ENCODE measurements at places on chromosomes 6 and 20.

DNA sequence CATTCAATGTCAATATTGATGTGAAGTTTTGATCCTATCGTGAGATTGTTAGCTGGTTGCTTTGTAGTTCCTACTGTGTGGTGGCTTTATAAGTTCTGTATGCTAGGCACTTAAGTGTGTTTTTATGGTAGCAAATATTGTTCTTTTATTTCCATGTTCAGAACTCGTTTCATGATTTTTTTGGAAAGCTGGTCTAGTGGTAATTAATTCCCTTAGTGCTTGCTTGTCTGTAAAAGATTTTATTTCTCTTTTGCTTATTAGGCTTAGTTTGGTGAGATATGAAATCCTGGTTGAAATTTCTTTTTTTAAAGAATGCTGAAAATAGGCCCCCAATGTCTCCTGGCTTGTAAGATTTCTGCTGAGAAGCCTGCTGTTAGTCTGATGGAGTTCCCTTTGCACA, 27.8 kb upstream of the PLCB1 start:
- DNase-seq, result no peak

- DNase-seq, result no peak
Measured at GRCh38 chr20:347317-347639, 367 bp downstream of the NRSN2 start.

- no peak for DNase-seq
Measured at GRCh38 chr6:113364766-113365165, 492.4 kb upstream of the MARCKS start.

GRCh38 chr6:10854922-10855632, 16.7 kb upstream of the MAK start:
- DNase-seq, result no peak

DNA sequence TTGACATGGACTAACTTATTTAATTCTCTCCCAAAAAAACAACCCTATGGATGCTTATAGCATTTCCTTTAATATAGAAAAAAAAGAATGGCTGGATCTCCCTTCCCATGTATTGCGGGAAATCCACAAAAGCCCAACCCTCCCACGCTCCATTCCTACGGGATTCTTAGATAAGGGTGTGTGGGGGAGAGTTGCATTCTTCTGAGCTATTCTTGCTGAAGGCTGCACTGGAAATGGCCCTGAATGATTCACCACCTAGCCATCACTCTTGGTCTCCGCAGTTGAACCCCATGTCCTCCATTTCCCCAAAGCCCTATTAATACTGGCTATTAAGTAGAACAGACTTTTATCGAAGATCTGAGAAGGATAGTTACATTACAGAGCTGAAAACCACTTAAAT, 41.9 kb upstream of the ADGRF5 start:
- no peak for DNase-seq

DNA sequence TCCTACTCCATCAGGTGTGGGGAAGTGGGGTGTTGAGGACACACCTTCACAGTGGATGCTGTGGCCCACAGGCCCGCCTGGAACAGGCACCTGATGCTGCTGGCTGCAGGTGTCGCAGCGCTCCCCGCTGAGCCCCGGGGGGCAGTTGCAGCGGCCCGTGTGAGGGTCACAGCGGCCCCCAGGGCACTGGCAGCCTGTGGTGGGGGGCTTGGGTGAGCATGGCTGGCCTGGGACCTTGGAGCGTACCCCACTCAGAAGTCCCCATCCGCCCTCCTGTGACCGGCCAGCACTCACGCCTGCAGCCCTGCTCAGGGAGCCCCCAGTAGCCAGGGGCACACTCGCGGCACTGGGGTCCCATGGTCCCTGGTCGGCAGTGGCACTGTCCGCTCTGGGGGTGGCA, 19.2 kb downstream of the ADRM1 start:
- no peak for DNase-seq

DNA sequence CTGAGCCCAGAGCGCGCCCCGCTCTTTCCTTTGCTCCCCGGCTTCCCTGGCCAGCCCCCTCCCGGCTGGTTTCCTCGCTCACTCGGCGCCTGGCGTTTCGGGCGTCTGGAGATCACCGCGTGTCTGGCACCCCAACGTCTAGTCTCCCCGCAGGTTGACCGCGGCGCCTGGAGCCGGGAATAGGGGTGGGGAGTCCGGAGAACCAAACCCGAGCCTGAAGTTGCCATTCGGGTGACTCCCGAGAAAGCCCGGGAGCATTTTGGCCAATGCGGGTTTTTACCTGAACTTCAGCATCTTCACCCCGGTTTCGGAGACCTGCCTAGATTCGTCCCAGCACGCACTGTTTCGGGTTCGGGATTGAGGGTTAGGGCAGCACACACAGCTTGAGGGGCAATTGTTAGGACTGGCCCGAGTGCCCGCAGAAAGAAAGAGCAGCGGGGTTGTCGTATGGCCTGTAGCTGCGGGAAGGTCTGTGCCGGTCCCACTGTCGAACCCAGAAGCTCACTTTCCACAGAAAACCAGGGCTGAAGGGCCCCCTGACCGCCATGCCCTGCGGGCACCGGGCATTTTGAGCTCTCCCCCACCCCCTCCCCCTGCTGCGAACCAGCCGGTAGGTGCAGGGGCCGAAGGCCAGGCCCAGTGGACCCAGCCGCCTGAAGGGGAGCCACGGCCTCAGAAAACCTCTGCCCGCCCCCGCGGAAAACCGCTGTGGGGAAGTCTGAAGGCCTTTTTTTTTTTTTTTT, 2.1 kb downstream of the FOXP4 start:
- DNase-seq, result no peak

DNA sequence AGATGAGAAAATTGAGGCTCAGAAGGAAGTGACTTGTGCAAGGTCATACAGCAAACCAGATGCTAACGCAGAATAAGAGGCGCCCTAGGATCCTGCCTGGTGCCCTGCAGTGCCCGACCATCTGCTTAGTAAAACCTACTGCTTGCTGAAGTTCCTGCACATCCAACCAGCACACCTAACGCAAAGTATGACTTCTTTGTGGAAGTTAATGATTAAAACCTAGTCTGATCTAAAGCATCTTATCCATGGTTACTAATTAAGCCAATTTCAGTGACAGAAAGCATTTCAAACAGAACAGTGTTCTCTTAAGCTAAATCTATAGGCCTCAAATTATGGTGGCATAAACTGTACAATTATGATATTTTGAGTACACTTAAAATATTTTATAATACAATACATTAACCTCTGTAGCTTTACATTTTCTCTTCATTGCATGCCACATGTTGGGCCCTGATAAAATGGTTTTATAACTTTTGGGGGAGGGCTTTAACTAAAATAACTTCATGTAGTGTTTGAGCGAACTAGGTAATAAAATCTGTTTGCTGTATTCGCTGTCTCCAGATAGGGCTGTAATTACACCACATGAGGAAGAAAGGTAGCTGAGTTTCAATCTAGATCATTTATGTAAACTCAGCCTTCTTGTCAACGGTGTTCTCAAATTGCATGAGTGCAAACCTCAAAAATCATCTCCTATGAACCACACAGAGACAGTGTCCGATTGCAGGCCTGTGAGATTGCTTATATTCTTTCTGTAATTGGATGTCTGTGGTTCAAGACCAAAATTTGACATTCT, 37.5 kb upstream of the BEND3 start:
- no peak for DNase-seq

- DNase-seq, result no peak
Measured at GRCh38 chr6:143696664-143697000, 18.9 kb downstream of the PHACTR2 start.

GRCh38 chr6:35804996-35805736, at the start of gene LHFPL5:
TSS of gene LHFPL5 (plus strand) at chr6:35805352. CDS start at chr6:35805671, 319 bp downstream.
- DNase-seq, result no peak

DNA sequence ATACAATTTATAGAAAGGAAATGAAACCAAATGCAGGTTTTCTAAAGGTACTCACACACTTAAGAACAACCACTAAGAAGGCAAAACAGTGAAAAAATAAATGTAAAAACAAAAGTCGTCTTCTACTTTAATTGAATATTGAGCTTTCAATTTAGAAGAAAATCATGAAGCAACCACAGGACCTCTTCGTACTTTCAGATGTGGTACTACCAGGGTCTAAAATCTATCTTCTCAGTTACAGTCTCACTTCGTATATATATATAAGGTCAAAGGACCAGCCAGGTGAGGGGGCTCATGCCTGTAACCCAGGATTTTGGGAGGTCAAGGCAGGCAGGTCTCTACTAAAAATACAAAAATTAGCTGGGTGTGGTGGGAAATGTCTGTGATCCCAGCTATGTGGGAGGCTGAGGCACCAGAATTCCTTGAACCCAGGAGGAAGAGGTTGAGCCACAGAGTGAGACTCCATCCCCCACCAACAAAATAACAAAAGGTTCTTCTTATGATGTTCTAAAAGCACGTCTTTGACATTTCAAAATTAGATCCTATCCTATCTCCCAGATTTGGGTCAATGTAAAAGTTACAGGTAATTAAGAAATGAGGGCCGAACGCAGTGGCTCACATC, 12.5 kb downstream of the ROMO1 start:
- no peak for DNase-seq

DNA sequence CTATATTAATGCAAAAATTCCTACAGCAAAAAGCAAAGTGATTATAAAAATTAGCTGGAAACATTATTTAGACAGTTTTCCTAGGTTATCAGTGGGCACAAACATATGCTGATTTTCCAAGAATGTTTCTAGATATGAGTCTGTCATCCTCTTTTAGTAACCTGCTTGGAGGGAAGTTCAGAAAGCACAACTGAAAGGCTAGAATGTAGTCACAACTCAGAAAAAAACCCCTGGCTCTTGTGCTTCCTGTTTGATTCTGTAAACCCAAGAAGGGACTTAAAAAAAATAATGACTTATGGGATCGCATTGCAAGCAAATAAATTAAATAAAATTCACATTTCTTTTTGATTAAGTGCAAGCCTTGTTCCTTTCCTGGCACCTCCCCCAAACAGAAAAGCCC, 708.4 kb upstream of the EPHA7 start:
- DNase-seq, result no peak

GRCh38 chr6:69957985-69958559, 91.7 kb downstream of the COL19A1 start:
- no peak for DNase-seq

DNA sequence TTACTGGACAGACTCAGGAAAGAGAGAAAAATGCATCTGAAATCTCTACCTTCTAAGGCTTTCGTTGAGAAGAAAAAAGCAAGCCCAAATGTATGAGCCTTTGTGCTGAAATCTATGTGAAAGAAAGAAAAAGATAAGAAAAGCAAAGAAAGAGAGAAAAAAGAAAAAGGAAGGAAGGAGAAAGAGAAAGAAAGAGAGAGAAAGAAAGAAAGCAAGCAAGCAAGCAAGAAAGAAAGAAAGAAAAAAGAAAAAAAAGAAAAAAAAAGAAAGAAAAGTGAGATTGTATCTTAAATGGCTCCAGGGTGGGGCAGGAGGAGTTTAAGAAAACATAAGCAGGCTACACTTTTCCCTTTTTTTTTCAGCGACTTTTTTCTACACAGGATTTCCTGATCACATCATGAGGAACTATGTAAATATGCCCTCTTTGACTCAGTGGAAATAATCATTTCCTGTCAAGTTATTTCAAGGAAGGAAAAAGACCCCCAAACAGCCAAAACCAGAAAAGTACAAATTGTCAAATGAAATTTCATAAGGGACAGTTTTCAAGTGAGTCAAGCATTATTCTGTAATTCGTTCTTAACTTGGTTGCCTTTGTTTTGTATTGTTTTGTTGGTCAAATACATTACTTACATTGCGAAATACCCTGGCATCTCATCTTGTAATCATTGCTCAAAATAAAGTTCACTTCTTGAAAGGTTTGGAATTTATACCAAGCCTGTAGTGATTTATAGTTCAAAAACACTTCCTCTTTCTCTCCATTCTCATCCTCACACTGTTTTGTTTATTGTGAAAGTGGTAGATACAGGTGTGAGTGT, 79.5 kb upstream of the RNF217 start:
- peak; percentile 23 for DNase-seq

- no peak for DNase-seq
Measured at GRCh38 chr6:96611342-96611991, 48.5 kb downstream of the FHL5 start.

GRCh38 chr6:5851261-5851757, 155.4 kb downstream of the NRN1 start:
- DNase-seq, result peak; percentile 29

GRCh38 chr6:75149696-75150095, 56.2 kb downstream of the COL12A1 start:
- DNase-seq, result no peak

GRCh38 chr20:50837532-50838321, 42.9 kb downstream of the BCAS4 start:
- DNase-seq, result peak; percentile 88

- DNase-seq, result no peak
Measured at GRCh38 chr6:42294759-42295158, 77.1 kb upstream of the MRPS10 start.

DNA sequence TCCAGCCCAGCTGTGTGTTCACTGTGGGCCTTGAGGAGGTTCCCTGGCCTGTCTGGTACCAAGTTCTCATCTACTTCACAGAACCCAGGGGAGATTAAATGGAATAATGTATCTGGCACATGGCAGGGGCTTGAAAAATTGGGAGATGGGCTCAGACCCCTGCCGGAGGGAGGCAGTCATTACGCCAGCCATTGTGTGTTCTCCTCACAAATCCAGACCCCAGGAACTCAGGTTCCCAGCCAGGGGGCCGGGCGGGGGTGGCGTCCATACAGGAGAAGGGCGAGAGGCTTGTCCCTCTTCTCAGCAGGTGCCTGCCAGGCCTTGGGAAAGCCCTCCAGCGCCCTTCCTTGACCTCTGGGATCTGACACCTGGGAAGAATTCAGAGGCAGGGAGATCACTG, 8.1 kb downstream of the NOL4L start:
- DNase-seq, result no peak

DNA sequence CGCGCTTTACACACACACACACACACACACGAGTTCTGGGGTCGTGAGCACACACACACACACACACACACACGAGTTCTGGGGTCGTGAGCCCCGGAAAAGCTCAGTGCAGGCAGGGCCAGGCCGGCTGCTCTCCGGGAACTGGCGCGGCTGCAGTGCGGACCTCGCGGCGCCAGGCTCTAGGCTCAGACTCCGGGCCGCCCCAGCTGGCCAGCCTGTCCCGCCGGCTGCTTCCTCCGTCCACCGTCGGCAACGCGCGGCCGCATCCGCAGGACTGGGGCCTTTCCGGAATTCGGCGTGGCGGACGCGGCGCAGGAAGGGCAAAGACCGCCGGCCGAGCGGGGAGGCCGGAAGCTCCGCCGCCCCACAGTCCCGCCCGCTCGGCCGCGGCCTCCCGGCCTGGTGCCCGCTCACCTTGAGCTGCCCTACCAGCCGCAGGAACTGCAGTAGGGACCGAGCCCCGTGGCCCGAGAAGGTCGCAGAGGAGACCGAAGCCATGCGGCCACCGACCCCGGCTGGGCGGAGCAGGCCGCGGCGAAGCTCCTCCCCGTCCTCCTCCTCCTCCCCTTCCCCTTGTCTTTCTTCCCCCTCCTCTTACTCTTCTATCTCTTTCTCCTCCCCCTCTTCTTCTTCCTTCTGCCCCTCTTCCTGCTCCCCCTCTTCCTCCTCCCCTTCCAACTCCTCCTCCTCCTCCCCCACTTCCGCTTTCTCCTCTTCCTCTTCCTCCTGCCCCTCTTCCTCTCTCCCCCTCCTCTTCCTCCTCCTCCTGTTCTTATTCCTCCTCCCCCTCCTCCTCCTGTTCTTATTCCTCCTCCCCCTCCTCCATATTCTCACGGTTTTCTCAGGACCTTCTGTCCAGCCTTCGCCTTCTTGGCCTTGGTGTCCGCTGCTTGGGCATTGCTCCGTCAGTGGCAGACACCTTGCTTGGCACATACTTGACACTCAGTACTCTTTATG, at the start of gene HDDC2:
TSS of gene HDDC2 (minus strand) at position 533 of the 957 bp plus-strand sequence. CDS start at position 498, 35 bp downstream.
- DNase-seq, result peak; percentile 23

GRCh38 chr6:39416728-39417127, 94.2 kb upstream of the KCNK16 start:
- DNase-seq, result peak; percentile 73

GRCh38 chr6:53458105-53458866, 86.6 kb downstream of the GCLC start:
- DNase-seq, result no peak

- no peak for DNase-seq
Measured at GRCh38 chr6:11950109-11950508, 62.0 kb upstream of the HIVEP1 start.
